ENCODE measurements at places on chromosomes 4 and X.

- DNase-seq: no peak
These were observed 1.8 kb downstream of the WDR44 start for GRCh38 chrX:118347736-118348135.

GRCh38 chrX:108299101-108299591, 139.1 kb downstream of the COL4A6 start:
- DNase-seq: peak; percentile 30

DNA sequence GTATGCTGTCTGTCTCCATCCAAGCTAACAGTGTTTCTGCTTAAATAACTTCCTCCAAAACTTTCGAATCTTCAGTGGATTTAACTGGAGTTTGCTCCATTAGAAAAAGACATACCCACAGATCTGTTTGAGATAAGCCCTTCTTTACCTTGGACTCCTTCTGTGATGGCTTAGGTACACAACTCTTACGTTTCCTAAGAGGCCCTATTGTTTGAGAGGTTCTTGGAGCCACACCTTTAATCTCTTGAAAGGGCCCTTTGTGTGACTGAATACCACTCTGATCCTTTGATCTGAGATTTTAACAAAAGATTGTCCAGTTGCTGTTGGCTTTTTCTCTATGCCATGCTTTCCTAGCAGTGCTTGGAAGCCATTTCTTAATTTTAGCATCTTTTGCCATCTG, 92.5 kb downstream of the AKAP4 start:
- DNase-seq: no peak

GRCh38 chr4:146654687-146655520, 16.2 kb downstream of the POU4F2 start:
- no peak for DNase-seq

DNA sequence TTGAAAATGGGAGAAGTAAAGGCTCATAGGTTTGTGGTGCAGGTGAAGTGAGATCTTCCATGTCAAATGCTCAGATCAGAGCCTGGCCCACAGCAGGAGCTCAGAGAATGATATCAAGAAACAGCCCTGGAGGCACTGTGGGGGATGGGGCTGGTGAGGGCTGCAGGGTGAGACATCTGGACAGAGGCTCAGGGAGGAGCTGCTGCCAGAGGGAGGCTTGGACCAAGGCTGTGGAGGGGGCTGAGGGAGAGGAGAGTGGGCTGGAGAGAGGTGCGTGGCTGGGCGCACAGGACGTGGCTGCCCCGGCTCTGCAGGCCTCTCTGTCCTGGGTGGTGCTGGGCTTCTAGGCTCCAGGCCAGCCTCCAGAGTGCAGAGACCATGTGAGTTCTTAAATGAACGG, 5.6 kb downstream of the SORCS2 start:
- no peak for DNase-seq

DNA sequence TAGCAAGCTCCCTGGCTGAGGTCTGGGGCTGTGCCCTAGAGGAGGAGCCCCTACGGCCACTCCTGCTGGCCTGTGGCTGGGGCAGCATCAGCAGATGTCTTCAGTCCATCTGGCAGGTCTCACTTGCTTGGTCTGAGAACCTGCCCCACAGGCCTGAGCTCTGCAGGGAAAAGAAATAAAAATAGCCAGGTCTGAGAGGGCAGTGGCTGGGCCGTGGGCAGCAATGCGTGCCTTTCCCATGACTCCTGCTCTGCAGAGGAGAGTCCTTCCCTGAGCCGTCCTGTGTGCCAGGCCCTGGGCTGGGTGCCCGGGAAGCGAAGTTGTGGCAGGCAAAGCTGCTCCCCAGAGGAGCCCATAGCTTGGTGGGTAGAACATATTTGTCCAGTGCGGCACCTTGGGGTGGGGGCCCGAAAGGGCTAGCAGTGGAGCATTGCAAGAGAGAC, 11.3 kb upstream of the KIAA0232 start:
- no peak for DNase-seq

DNA sequence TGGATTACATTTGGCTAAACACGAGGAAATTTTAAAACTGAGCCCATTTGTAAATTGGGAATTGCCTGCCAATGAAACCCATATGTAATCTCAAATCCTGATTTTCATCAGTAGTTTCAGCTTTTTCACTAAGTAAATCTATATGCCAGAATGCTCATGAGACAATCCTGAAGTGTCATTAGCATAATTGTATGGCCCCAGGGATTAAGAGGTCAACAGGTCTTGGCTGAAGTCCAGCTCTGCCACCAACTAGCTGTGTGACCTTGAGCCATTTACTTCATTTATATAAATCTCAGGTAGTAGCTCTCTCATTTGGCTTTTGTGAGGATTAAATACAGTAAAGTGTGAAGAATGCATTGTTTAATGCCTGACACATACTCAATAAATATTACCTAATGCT, 320.5 kb upstream of the EMCN start:
- no peak for DNase-seq

DNA sequence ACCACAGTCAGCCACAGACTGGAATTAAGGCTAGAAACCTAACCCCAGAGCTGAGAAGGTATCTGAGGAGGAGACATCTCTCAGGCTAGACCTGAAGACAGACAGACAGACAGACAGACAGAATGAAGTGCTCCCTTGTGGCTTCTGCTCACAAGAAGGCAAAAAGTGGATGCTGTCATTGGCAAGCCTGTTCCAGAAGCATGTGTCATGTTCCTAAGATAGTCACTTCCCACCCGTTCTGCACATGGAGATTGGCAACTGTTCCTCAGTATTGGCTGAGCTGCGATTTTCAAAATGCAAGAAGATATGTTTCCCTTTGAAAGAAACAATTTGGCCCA, 166.4 kb downstream of the NSUN7 start:
- DNase-seq: no peak

DNA sequence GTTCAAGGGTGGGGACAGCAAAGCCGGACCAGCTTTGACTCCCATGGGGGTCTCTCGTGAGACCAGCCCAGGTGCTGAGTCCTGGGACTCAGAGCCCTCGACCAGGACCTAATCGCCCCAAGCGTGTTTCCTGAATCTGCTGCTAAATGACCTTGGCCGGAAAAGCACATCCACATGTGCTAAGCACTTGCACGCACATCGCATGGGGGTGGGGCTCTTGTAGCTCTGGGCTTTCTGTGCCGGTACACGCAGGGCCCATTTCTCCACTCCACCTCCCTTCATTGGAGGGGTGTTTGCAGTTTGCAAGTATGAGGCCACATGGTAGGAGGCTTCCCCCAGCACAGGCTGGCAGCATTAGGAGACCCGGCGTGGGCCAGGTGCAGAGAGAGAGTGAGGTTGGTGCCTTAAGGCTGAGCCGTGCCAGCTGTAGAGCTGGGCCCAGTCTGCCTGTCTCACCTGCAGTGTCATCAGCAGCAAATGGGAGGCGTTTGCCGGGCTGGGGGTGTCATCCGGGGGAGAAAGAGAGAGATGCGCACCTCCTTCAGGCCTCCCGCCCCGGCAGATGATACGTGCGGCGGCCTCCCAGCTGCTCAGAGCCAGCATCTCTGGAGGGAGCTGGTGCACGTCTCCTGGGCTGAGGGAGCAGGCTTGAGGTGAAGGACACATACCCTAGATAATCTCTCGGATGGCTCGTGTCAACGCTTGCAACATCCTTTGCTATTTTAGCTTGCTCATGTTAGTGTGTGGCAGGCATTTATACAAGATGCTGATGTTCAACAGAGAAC, 45.2 kb upstream of the CLCN4 start:
- no peak for DNase-seq

Data from RWPE1 (cell line).